ENCODE measurements at places on chromosomes 16 and 17. TPM values are rescaled to one million over a fixed set of nuclear protein-coding genes. Genes with fewer than 3 reads are reported as not detected.
A peak's percentile ranks its signal among the peaks of the same experiment; 100 is the strongest.

DNA sequence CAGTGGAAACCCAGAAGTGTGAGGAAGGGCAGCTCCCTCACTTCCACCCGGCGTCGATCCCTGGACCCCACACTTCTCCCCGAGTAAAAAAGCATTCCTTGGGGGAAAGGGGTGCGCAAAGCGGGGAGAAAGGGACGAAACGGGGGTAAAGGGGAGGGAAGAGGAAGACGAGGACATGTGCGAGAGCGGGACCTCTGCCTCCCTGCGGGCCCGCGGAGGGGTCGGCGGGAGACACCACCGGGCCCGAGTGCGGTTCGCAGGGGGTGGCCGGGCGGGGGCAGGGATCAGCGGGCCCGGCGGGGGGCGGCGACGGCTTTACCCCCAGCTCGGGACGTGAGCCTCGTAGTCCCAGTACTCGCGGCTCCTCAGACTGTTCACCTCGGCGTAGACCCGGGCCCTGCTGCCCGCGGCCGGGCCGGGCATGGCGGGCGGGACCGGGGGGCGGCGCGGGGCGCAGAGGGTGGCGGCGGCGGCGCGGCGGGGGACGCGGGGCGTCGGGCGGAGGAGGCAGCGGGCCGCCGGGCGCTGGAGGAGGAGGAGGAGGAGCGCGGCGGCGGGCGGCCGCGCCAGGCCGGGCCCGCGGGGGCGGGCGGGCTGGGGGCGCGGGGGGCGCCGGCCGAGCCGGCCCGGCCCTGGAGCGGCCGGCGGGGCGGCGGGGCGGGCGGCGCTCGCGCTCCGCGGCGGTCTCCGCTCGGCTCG lies 443 bp downstream of the CSNK2A2 start:
- DNase-seq, result no peak

DNA sequence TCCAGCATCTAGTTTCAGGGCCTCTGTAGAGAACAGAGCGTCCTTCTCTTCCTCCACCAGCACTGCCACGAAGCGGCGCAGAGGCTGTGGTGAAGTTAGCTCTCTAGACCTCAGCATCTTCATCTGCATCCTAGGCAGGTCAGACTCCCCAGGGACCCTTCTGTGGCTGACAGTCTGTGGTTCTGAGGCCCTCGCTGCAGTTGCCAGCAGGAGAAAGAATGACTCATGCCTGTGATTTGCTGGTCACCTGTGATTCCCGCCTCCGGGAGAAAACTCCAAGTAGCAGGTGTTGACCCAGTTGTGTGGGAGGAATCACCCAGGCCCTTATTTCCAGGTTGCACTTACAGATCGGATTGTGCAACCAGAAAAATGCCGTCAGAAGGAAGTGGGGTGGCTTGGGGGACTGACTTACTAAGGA lies 117.3 kb upstream of the CACNG5 start:
- DNase-seq, result no peak

DNA sequence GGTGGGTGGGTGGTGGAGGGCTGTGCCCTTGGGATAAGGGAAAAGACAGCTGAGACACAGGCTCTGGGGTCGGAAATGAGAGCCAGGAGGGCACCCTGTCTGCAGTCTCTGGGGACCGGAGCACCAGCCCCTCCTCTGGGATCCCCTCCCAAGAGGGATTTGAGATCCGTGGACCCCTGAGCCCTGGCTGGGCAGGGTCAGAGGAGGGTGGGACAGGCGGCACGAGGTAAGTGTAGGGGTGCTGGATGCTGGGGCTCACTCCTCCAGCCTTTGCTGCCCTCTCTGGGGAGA lies 425 bp downstream of the SGSH start:
- no peak for DNase-seq

DNA sequence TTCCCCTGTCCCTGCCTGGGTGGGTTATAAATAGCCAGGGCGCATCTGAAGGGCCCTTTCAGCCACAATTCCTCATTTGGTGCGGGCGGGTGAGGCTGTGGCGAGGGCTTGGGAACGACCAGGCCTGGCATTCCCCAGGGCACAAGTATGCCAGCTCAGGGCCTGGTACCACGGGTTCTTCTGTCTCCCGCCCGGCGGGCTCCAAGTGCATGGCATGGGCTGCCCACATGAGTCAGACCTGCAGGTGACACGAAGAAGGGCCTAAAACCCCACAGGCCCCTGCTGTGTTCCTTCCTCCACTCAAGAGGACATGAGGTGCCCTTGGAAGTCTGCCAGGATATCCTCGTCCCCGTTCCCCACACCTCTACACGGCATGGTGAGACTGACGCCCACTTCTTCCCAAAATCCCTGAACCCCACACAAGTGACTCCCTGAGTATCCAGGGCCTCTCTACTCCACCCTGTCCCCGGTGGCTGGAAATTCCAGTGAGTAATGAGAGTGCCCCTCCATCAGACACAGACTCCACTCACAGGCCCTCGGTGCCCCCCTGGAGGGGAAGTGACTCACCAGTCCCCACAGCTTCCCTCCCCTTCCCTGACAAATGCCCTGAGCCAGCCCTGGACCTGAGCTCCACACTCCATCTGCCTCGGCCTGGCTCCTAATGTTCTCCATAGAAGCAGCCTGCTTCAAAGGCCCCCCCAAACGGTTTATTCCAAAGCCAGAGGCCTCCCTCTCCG lies 68.8 kb downstream of the ABR start:
- no peak for DNase-seq

- no peak for DNase-seq
These were observed 48.5 kb downstream of the RBFOX3 start for GRCh38 chr17:79562192-79562930.

- DNase-seq, result no peak
These were observed 49.9 kb downstream of the MAP1LC3B start for GRCh38 chr16:87441886-87442580.

DNA sequence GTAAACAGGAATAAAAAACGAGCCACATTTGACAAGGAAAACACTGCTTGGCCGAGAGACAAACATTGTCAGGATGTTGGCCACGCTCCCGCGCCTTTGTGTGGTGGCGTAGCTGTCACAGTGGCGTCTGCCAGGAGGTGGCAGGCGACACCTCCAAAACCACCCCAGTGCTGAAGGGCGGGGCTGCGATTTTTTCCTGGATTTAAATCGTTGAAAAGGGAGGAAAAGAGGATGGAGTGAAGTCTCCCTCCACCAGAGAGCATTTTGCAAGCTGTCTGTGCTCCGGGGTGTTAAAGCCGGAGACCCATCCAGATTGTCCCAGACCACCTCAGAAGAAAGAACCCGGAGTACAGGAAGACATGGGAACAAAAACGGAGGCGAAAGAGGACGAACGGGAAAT lies 12.7 kb downstream of the MRM3 start:
- DNase-seq, result peak; percentile 51

GRCh38 chr17:4329838-4330237 lies 36.6 kb downstream of the UBE2G1 start:
- peak; percentile 39 for DNase-seq

GRCh38 chr17:65323049-65323448 lies 185.9 kb downstream of the RGS9 start:
- DNase-seq, result no peak

DNA sequence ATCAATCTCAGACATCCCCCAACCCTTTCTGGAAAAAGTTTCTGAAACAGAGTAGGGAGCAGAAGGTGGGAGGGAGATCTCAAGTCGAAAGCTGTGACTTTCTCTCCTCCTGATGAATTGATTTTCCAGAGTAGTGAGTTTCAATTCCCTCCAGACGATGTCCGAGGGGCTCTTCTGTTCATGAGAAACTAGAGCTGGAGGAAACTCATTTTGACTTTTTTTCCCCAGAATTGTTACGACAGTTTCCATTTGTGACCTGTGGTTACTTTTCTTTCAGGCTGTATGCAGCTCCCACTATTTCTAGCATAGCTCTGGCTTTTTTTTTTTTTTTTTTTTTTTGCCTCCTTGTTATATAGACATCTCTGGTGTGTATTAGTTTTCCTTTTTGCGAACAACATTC lies 422.1 kb upstream of the SALL1 start:
- no peak for DNase-seq

DNA sequence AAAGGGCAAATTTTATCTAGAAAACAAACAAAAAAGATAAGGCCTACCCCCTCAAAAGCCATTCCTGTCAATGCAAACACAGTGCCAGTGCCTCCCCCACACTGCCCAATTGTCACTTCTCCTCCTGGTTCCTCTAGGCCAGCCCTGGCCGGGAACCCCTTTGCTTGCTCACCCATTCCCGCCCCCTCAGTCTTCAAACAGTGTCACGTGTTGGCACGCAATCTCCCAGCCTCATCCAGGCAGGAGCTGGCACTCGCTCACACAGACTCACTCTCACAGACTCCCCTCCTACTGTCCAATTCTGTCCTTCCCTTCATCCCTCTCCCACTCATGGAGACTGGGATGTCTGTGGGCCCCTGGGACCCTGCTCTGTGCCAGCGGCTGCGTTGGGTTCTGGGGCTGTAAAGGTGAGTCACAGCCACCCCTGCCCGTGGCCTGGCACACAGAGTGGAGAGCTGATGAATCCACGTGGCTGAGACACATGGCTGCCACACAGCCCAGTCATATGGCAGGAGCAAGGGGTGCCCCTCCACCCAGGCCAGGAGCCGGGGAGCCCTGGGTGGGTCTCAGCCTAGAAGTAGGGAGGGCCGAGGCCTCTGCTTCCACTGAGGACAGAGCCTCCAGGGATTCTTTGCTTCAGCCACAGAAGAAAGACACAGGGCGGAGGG lies 54.8 kb downstream of the VAC14 start:
- no peak for DNase-seq

DNA sequence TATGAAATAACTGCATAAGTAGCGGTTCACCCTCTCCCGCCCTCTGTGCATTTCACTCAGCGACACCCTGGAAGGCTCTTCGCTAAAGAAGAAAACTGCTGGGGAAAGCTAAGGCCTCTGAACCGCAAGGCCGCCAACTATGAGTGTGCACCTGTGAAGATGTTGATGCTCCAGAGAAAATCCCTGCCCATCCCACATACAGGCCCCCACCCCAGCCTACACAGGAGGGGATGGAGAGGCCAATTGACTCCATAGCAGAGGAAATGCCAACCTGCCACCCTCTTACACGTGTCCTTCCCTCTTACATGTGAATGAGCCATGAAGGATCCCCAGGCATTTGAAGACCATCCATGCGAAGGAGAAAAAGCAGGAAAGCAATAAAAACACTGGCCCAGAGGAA lies 104.8 kb downstream of the MGAT5B start:
- DNase-seq, result no peak

GRCh38 chr16:56877486-56878182 lies 12.6 kb downstream of the SLC12A3 start:
- DNase-seq, result no peak

DNA sequence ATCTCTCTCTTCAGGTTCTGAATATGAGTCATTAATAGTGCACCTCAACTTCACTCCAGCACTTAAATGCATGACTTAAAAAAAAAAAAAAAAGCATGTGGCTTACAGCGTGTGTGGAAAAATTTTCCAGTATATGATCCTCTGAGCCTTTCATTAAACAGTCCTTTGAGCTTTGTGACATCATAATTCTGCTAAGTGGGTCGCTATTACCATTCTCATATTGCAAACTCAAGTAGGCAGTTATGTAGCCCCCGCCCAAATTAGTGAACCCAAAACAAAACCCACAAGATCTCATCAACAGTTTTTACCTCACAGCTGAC lies 672 bp downstream of the CMTR2 start:
- no peak for DNase-seq

DNA sequence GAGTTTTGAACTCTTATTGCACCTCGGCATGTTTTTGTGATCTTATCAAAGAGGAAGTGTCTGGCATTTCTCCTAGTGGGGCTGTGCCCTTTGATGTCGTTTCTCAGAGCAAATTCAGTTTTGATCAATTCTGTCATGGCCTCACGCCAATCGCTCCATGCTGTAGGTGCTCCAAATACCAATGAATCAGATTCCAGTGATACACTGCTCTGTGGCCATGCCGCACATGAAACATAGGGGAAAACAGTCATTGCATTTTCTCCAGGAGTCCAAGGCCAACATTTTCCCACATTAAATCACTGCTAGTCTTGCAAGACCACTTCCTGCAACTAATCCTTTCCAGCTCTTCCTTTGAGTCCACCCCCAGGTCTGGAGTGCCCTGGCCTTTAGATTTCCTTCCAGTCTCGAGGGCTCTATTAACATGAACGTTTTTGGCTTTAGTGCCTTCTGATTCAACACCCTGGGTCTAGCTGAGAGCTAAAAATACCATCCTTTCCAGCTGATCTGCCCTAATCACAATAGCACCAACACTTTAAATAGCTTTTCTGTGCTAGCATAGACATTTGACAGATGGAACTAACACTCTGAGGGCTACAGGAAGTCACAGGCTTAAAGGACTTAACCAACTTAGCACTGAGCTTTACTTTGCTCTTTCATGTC lies 18.2 kb upstream of the RASL10B start:
- peak; percentile 81 for DNase-seq

GRCh38 chr17:4332296-4332970 lies 34.0 kb downstream of the UBE2G1 start:
- no peak for DNase-seq

GRCh38 chr16:84759061-84759460 lies 59.3 kb downstream of the USP10 start:
- no peak for DNase-seq

GRCh38 chr17:56034197-56034635 lies 119.1 kb upstream of the ANKFN1 start:
- no peak for DNase-seq

GRCh38 chr16:4152267-4152666 lies 36.0 kb upstream of the ADCY9 start:
- no peak for DNase-seq

- no peak for DNase-seq
These were observed 9.1 kb downstream of the DEXI start for GRCh38 chr16:10932959-10933710.

DNA sequence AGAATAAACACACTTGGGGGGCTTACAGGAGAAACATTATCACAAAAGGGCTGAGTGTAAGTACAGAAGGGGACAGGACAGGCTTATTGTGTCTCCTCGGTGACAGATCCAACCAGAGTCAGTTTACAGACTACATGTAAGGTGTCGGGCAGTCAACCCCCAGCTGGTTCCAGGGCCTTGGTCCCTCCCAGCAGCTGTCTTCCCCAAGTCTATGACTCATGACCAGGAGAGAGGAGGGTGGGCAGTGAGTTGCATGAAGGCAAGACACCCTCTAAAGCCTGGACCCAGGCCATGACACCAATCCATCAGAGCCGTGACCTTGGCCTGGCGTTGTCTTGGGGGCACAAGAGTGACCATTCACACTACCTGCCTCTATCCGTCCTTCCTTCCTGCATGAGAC lies 276.2 kb upstream of the CCL2 start:
- DNase-seq, result no peak

GRCh38 chr17:47989159-47989558 lies 18.2 kb downstream of the CDK5RAP3 start:
- DNase-seq, result no peak

- no peak for DNase-seq
These were observed 62.4 kb downstream of the STH start for GRCh38 chr17:46061435-46061834.

Gene KCNH4
- 0.05 TPM for total RNA-seq

Gene HOXB7
- 39.4 TPM for total RNA-seq

Gene PTGES3L
- total RNA-seq, result 3.2 TPM

Gene SLFN12
- 33.2 TPM for total RNA-seq

Gene RAP1GAP2
- 5.1 TPM for total RNA-seq

Gene EVPLL
- not detected for total RNA-seq

Gene ARL4D
- total RNA-seq, result 0.97 TPM

Gene C17orf113
- total RNA-seq, result not detected

Gene AIPL1
- total RNA-seq, result not detected

Gene WSCD1
- total RNA-seq, result 54.1 TPM

Gene TSPAN10
- 0.18 TPM for total RNA-seq

Gene SCN4A
- total RNA-seq, result not detected

Gene GPT2
- 11.0 TPM for total RNA-seq

Gene MFAP4
- not detected for total RNA-seq

Gene ARHGDIG
- 4.0 TPM for total RNA-seq

Gene ATPAF2
- 20.6 TPM for total RNA-seq
